ENCODE measurements at places on chromosomes 1 and 21. TPM values are rescaled to one million over a fixed set of nuclear protein-coding genes. Genes with fewer than 3 reads are reported as not detected.

- no peak for DNase-seq
Measured at GRCh38 chr1:223715604-223716172, 3.3 kb downstream of the CAPN2 start.

GRCh38 chr1:244603498-244603897 lies 49.4 kb upstream of the DESI2 start:
- peak; percentile 20 for DNase-seq

DNA sequence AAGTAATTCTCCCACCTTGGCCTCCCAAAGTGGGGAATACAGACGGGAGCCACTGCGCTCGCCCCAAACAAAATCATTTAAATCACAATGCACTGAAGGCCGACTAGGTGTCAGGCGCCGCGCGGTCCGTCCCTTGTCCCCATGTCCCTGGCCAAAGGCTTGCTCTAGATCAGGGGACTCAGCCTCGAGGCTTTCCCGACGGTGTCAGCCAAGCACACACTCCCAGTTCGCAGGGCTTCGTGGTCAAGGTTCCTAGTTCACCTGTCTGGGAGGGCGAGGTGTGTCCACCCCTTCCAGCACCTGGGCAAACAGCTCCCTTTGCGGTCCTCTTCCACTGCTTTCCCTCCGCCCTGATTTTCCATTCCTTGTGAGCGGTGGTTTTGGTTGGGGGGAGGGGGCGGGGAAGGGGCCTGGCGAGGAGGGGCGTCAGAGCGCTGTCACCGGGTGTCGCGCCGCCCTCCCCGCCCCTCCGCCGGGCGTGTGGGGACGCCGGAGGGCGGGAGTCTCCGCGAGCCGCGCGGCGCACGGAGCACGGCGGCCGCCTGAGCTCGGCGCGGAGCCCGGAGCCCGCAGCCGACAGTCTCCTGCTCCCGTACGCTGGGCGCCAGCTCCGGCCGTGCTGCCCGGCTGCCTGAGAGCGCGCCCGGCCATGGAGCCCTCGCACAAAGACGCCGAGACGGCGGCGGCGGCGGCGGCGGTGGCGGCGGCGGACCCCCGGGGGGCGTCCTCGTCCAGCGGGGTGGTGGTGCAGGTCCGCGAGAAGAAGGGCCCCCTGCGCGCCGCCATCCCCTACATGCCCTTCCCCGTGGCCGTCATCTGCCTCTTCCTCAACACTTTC lies at the start of gene STUM:
Gene STUM, plus strand, starts transcription at position 509 of the 838 bp plus-strand sequence. Its CDS starts 141 bp downstream, at position 650.
- no peak for DNase-seq

DNA sequence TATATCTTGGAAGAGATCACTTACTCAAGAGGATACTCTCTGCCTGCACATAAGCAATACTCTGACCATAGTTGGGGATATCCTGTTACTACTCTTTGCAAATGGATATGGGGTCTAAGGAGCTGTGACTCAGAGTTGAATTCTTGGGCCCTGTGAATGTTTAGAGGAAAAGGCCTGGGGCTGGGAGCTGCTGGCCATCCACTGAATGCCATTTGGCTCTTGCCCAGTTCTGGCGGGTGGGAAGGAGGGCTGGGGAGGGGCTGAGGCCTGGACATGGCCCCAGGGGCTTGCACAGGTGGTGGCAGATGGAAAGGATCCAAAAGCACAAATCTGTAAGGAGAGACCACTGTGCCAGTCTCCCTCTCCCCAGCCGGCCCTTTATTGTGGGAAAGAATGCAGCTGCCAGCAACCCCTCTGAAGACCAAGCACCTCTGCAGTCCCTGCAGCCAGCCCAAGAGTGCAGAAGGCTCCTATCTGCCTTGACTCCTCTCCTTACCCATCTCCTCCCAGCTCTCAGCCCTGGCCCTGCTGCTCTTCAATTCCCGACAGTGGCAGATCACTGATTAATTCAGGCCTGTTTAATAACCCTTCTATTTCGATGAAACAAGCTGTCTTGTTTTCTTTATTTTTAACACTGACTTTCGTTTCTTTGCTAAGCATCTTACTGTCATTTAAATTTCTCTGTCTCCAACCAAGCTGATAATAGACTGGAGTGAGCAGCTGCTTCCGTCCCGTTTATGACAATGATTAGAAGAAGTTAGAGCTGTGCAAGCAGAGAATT lies 12.1 kb downstream of the PLXNA2 start:
- DNase-seq = peak; percentile 46

DNA sequence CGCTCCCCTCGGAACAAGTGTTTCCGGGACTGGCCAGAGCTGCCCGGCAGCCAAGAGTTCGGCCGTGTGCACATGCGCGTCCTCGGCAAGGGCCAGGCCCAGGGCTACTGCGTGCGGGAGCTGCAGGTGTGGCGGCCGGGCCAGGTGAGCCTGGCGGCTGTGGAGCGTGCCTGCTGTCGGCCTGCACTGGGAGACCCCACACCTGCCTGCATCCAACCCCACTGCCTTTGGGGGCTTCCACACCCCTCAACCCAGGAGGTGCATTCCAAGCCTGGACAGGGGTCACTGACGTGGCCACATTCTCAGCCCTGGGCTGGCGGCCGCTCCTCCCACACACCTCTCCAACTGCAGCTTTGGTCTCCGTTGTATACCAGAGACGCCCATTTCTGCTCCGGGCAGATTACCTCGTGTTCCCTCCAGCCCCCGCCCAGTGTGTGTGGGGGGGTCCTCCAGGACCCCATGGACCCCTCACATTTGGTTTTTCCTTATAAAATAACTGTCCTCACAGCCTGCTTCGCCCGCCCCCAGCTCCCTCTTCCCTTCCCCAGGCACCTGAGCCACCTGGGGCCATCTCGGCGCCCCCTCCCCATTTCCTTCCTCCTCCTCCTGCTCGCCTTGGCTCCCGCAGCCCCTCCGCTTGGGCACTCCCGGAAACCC lies 6.1 kb downstream of the RNF223 start:
- DNase-seq = no peak

DNA sequence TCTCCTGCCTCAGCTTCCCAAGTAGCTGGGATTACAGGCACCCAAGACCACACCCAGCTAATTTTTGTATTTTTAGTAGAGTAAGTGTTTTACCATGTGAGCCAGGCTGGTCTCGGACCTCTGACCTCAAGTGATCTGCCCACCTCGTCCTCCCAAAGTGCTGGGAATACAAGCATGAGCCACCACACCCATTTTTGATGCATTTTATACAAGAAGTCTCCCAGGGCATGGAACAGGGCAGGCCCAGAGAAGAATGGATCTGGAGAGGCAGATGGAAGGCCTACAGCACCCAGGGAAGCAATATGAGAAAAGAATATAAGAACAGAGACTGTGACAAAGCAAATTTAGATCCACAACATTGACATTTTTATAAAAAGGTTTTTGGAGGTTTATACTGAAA lies 18.8 kb upstream of the IFNAR1 start:
- DNase-seq = no peak

DNA sequence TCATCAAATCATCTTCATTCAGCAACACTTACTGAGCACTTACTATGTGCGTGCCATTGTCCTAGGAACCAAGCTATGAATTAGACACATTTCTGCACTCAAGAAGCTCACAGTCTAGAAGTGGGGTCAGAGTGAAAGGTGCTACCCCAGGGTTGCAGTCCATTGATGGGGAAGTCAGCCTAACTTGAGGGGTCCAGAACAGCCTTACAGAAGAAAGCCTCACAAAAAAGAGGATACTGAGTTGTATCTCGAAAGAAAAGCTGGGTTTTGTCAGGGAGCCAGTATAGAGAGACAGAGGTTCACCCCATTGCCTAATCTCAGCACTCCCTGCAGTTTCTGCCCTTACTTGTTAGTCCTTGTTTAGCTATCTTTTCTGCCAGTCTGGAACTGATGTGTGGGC lies 153.1 kb upstream of the JUN start:
- DNase-seq = no peak

GRCh38 chr1:220330265-220330664 lies 58.0 kb upstream of the RAB3GAP2 start:
- DNase-seq = no peak

DNA sequence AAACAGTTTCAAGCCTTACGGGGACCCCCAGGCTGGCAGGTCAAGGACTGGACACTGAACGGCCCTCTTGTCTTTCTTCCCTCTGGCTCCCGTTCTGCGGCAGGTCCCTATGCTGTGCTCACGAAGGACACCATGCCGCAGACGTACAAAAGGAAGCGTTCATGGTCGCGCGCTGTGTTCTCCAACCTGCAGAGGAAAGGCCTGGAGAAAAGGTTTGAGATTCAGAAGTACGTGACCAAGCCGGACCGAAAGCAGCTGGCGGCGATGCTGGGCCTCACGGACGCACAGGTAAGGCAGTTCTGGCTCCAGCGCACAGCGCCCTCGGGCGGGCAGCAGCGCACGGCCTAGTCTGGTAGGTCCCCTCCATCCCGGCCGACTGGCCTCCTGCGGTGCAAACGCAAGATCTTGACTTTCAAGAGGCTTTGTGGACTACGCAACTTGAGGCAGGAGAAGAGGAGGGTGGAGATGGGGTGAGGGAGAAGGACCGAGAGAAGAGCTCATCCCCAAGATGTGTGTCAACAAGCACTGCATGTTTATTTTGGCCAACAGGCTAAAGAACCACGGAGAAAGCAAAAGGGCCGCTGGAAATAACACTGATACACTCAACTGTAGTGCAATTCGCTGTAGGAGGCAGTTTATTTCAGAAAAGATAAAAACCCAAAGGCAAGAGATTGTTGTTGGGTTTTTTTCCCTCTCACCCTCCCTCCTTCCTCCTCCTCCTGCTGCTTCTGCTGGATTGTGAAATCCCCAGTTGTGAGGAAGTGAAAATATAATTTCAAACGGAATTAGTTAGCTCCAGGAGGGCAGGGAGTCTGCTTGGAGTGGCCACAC lies 3.0 kb downstream of the HLX start:
- DNase-seq = no peak

DNA sequence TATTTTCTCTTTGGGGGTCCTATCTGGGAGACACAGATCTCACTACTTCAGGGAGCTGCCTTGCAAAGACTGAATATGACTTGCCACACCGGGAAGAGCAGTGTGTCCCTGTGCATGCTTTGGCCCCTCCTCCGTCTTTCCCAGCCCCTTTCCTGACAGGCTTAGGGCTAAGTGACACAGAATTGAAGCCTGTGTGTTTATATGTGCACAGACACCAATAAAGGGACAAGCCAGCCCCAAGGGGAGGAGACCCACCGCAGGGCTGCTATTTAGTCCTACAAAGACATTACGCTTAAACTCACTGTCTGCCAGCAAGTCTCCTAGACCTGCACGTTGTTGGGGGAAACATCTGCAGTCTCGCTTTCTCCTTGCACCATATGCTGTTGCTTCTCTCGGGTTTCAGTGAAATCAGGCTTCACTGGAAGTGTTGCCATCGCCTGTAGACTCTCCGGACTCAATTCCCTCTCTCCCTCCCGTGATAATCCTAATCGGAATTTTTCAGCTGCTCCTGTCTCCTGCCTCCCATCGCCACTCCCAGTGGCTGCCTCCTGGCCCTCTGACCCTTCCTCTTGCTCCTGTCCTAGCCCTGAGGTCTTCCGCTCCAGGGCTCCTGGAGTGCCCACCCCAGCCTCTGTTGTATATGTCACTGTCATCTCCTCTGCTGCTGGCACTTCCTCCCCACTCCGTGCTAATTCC lies 58.5 kb upstream of the LRRC53 start:
- DNase-seq = no peak

DNA sequence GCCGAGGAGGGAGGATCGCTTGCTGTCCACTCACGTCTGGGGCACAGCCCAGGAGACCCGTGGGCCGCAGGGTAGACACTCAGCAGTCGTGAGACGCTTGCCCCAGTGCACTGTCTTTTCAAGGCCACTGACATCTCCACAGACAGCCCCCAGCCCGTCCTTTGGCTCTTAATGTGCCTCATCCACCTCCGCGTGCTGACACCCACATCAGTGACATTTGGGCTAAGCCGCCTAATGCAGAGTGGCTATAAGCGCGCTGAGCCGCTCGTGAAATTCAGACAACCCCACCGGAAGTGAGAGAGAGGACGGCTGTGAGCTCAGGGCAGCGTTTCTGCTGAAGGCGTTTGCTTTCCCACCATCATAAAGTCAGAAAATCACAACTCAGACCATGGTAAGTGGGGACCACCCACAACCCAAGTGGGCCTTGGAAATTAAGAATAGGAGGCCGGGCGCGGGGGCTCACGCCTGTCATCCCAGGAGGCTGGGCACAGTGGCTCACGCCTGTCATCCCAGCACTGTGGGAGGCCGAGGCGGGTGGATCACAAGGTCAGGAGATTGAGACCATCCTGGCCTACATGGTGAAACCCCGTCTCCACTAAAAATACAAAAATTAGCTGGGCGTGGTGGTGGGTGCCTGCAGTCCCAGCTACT lies 8.4 kb downstream of the SLC35E2B start:
- no peak for DNase-seq

DNA sequence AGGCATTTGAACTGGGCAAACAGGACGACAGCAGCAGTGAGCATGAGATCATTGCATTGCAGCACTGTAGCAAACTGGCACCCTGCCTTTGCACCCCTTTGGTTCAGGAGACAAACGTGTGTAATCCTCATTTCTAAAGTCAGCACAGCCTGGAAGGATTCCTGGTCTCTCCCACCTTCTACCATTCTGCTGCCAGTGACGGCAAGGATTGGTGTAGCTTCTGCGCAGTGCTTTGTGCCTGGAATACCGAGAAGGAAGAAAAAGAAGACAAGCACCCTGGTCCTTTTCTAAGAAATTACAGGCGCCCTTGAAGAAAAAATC lies 805.3 kb downstream of the USP25 start:
- DNase-seq = peak; percentile 73

DNA sequence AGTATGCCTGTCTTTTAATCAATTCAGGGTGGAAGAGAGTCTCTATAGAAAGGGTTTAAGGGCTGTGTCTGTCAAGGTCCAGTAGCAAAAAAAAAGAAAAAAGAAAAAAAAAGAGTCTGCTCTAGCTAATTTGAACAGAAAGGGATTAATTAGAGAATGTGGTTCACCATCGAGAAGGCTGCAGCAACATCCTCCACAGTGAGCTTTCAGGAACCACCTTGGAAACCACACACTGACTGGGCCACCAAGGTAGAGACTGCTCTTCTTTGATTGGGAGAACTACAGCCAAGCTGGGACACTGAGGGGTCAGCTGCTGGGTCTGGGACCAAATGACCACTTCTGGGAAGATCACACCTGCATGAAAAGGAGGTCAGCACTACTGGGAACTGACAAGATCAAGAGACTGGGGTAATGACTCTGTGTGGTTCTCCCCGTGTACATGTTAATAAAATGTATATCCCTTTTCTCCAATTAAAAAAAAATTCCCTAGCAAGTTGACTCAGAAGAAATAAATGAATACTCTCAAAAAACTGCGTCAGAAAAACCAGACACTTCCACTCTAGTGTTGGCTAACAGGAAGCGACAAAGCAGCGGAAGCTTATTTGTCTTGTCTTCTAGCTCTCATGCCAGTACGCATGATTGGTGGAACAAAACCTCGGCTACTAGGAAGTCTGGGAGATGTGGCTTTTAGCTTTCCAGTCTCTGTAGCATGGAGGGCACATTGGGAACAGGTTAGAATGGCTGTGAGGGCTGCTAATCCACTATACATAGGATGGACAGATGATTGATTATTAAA lies 60.0 kb upstream of the IVNS1ABP start:
- peak; percentile 68 for DNase-seq

- DNase-seq = no peak
Measured at GRCh38 chr1:116494353-116494692, 76.5 kb downstream of the CD58 start.

- DNase-seq = peak; percentile 41
Measured at GRCh38 chr1:47568763-47569162, 130.9 kb downstream of the FOXD2 start.

Gene FCAMR
- total RNA-seq = not detected

Gene TSACC
- not detected for total RNA-seq

Gene LINGO4
- total RNA-seq = not detected

Gene RGS8
- total RNA-seq = not detected

Gene TNFRSF14
- total RNA-seq = 66.8 TPM

Gene CD1C
- total RNA-seq = not detected

Gene TCP10L
- total RNA-seq = 0.26 TPM

Gene TNFRSF4
- total RNA-seq = 3.7 TPM

Gene TFF3
- 290 TPM for total RNA-seq

Measured in dermis microvascular lymphatic vessel endothelial cell (primary cell).